ENCODE measurements at places on chromosomes 11 and 22.

GRCh38 chr11:69906453-69906907 is 87.3 kb upstream of the FGF3 start:
- no peak for DNase-seq

DNA sequence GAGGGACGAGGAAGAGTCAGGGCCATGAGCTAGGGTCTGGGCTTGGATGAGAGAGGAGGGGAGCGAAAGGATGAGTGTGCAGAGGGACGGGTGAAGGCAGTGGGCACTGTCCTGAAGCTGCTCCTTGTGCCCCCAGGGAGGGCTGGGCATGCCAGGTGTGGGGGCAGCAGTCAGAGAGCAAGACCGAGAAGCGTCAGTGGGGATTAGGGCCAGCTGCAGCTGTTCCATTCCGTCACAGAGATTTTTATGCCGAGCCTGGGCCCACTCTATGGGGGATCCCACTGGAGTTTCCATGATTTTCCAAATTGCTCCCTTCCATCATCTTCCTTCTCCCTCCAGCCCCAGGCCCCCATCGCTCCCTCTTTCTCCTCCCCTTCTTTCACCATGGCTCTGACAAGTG is 93.2 kb downstream of the NECTIN1 start:
- no peak for DNase-seq

- no peak for DNase-seq
These were observed 774 bp upstream of the MRGPRG start for GRCh38 chr11:3219281-3219892.

GRCh38 chr11:118746988-118747585 is 43.9 kb downstream of the DDX6 start:
- DNase-seq = no peak

DNA sequence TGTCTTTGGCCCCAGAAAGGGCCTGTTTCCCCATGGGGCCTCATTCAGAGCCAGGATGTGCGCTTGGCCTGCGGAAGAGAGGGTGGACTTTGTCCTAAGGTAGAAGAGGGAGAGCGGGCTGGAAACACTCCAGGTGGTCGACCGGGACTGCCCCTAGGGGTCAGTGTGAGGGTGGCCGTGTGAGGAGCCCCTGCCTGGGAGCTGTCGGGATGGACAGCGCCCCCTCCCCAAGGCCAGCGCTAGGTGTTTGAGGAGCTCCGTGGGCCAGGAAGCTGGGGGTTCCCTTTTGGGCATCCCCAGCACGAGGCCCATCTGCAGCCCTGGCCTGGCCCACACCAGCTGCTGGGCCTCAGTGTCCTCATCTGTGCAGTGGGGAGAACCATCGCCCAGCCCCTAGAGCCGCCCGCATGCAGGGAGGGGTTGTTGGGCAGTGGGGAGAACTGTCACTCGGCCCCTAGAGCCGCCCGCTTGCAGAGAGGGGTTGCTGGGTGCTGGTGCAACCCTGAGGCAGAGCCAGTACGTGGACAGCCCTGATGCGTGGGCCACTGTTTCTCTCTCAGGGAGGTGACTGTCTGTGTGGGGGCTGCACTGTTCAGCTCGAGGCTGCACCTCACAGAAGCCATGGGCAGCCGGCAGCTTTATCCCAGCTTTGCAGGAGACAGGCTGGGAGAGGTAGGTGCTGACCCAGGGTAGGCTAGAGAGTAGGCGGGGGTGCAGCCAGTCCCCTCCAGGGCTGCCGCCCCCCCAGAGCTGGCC is 1319.9 kb downstream of the BRD1 start:
- DNase-seq = no peak

- no peak for DNase-seq
These were observed 132.8 kb downstream of the DDX10 start for GRCh38 chr11:108797578-108798100.

DNA sequence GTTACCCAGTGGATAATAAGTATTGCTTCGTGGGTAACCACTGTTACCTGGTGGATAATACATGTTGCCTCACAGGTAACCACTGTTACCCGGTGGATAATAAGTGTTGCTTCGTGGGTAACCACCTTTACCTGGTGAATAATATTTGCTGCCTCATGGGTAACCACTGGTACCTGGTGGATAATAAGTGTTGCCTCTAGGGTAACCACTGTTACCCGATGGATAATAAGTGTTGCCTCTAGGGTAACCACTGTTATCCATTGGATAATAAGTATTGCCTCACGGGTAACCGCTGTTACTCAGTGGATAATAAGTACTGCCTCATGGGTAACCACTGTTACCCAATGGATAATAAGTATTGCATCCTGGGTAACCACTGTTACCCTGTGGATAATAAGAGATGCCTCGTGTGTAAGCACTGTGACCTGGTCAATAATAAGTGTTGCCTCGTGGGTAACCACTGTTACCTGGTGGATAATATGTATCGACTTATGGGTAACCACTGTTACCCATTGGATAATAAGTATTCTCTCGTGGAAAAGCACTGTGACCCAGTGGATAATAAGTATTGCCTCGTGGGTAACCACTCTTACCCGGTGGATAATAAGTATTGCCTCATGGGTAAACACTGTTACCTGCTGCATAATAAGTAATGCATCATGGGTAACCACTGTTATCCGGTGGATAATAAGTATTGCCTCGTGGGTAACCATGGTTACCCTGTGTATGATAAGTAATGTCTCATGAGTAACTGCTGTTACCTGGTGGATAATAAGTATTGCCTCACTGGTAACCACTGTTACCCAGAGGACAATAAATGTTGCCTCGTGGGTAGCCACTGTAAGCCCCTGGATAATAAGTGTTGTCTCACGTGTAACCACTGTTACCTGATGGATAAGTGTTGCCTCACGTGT is 20.1 kb upstream of the NXPE4 start:
- no peak for DNase-seq

DNA sequence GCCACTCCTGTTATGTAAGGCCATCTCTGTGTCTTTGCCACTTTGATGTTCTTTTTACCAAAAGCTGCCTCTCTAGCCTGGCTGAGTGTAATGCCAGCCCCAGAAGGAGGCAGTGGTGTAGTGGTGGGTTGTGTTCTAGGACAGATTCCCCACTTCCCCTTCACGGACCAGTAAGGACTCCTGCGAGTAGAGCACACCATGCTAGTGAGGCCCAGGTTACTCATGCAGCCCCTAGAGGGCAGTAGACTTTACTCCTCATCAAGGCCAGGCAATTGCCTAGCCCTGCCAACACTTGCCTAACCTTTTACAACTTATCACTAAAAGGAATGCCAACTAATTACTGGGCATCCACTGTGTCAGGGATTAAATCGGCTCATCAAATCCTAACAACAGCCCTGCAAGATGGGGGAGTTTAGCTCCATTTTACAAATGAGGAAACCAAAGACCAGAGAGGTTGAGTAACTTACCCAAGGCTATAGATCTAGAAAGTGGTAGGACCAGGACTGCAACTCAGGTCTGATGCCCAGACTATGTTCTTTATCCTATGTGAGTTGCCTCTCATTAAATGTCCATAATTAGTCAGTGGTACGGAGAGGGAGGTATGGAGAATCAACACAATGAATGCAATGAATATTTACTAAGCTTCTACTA is 75.3 kb downstream of the APIP start:
- DNase-seq = peak; percentile 4

DNA sequence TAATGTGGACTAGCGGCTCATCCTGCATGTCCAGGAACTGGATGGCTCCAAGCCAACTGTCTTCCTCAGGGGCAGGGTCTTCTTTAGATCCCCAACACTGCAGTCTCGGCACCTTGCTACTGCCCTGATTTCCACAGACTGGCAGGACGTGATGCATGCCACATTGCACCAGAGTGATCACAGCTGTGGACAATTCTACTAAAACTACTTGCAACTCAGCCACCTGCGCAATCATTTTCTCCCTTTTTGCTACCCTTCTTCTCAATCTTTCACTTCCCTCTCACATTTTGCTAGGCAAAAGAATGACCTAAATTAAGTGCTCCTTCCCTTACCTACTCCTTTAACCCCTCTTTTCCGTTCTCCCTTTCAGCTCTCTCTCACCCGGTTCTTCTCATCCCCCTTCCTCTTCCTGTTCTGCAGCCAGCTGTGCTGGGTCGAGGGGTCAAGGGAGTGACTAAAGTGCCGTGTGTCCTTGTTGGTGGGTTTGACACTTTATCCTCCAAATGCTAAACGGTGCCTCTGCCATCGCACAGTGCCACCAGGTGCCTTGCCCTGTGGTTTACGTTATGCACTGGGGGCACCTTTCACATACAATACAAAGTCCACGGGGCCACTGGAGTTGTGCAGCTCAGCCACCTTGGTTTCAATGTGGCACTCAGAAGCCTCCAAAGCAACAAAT is 11.5 kb upstream of the PEX26 start:
- DNase-seq = no peak

DNA sequence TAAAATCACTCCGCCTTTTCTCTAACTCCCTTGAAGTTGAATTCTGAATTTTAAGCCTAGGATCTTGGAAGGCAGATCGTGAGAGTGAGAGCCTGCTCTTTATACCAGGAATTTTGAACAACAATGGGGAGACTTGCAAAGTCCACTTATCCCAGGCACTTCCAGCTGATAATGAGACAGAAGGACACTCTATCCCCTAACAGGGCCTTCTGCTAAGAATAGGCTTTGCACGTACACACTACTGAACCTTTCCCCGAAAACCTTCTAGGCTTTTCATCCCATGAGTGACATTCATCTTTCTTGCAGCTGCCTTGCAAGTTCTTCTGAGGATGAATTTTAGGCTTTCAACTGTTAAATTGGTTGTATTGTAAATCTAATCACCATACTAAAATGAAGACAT is 44.0 kb upstream of the WT1 start:
- DNase-seq = no peak

DNA sequence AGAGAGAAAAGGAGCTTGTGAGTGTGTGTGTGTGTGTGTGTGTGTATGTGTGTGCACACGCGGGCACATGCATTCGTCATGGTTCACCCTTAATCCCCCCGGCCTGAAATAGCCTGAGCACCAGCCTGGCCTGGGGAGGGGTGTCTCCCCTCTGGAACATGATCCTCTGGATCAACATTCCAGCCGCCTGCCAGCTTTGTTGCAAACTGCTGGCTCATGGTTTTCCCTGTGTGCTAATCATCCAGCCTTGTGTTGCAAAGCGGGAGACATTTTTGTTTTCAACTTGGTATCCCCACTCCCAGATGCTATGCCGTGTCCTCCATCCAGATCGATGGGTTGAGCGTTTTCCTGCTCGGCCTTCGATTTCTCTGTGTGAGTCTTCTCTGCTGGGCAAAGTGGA is 94.3 kb downstream of the FEZ1 start:
- DNase-seq = no peak
